ENCODE measurements at places on chromosomes 2 and 18.

GRCh38 chr18:506264-506663, 5.8 kb upstream of the COLEC12 start:
- DNase-seq, result no peak

DNA sequence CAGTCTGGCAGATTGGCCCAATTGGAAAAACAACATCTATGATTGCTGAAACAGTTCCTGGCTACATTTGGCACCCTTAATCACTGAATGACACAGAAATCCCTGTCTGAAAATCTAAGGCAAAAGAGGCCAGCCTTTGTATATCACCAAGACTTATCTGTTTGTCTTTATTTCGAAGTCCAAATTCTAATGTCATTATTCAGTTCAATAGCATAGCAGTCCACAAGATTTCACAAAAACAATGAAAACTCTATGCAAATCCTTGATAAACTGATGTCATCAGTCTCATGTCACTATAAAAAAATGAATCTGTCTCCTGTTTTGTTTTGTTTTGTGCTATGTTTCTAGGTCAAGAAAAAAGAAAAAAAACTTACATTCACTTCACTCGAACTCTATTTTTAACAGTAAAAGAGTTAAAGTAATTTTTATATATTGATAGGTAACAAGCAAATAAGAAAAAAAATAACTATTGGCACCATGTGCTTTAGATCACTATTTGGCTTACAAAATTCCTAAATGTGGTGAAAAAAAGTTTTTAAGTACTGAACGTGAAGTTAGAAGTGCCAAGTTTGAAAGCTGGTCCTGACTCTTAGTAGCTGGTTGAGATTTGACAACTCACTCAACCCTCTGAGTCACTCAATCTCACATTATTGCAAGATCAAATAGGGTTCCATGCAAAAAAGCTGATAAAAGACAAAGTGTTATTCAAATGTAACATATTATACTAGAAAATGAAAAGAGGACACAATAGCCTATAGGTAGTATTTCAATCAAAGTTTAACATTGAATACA, 359.3 kb downstream of the IRS1 start:
- no peak for DNase-seq

GRCh38 chr18:13893418-13893760, 21.9 kb downstream of the MC2R start:
- DNase-seq, result no peak

DNA sequence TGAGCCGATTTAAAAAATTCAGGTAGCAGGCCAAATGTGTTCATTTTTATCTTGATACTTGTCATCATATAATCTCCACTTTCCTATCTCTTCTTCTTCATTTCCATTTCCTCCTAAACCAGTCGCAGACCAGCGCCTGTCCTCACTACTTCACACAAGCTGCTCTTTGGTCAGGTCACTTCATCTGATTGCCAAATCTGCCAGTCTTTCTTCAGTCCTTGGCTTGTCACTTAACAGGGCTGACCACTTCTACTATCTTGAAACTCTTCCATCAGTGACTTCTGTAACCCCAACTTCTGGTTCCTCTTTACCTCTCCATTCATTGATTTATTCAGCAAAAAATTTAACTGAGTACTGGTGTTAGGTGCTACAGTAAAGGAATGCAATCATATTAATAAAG, 18.0 kb upstream of the SPRED2 start:
- no peak for DNase-seq

DNA sequence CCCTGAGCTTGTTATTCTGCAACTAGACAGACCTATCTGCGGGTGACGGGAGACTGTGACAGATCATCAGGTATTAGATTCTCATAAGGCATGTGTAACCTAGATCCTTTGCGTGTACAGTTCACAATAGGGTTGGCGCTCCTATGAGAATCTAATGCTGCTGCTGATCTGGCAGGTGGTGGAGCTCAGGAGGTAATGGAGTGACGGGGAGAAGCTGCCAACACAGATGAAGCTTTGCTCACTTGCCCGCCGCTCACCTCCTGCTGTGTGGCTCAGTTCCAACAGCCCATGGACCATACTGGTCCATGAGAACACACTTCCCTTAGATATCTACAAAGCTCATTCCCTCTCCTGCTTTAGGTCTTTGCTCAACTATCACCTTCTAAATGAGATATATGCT, 198.2 kb upstream of the SMAD7 start:
- DNase-seq, result no peak
